ENCODE measurements at places on chromosomes 7 and 10.
A peak's percentile ranks its signal among the peaks of the same experiment; 100 is the strongest.

GRCh38 chr10:31197886-31198285 is 121.1 kb upstream of the ZEB1 start:
- DNase-seq: no peak

- DNase-seq: no peak
Measured at GRCh38 chr10:3226960-3227744, 54.6 kb upstream of the PITRM1 start.

GRCh38 chr7:69878015-69878414 is 279.7 kb downstream of the AUTS2 start:
- DNase-seq: no peak

- DNase-seq: no peak
Measured at GRCh38 chr10:133012573-133013359, 70.4 kb upstream of the CFAP46 start.

GRCh38 chr10:44864051-44864450 is 47.1 kb upstream of the TMEM72 start:
- peak; percentile 53 for DNase-seq

DNA sequence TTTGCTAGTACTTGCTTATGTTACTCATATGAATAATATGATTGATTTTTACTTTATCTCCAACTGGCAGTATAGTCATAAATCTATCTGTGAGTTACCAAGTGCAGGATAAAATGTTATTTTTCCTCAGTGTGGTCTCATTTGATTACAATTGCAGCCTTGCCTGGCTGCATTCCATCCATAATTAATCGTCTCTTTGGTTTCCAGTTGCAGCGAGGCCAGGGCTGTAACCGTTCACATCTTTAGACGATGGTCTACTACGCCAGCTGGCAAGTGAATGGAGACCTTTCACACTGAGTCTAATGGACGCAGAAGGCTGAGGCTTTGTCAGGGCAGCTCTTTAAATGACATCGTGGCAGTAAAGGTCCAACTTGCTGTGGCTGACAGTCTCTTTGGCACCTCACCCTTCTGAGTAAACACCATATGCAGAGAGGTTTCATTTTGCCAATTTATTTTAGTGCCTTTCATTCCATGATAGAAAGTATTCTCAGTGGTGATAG is 84.0 kb downstream of the ARL4A start:
- peak; percentile 1 for DNase-seq

DNA sequence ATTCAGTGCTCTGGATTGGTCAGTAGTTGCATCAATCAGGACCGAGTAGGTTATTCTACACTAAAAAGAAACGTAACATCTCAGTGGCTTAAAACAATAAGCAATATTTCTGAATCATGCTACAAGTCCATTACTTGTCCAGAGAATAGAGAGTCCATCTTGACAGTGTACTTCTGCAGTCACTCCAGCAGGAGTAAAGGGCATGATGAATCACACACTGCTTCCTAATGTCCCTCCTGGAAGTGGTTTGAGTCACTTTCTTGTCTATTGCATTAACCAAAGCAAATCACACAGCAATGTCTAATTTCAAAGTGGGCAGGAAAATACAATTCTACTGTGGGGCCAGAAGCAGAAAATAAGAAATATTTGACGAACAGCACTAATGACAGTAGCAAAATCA is 124.8 kb downstream of the TSPAN12 start:
- no peak for DNase-seq

DNA sequence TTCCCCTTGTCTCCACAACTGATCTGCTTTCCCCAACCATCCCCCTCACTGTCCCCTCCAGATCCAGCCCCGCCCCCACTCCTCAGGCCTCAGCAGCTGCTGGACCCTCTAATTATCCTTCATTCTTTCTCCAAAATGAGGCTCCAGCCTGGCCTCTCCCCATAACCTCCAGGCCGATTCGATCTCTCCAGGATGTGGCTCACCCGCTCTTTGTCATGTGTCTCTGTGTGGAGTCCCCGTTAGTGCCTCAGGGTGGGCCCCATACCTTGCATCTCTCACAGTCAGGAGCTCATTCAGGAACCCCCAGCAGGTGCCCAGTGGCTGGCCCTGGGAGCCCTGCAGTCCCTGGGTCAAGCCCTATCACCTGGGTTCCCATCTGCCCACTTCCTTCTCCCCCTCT is 1.3 kb downstream of the PILRA start:
- no peak for DNase-seq

- no peak for DNase-seq
Measured at GRCh38 chr10:75866731-75867130, 435.3 kb downstream of the LRMDA start.

DNA sequence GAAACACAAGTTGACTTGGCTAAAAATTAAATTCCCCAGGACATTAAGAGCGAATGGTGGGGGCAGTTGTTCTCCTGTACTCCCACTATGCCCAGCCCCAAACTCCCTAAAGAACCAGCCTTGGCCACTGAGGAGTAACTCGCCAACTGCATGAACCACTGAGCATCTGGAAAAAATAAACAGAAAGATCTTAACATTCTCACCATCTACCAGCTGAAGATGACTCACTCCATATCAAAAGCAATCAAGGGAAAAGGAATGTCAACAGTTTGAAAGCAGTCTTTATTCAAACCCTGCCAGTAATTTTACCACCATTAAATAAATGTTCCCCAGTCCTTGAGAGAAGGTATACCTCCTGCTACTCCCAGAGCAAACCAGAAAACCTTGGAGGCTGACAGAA is 45.4 kb downstream of the CTTNBP2 start:
- DNase-seq: no peak

DNA sequence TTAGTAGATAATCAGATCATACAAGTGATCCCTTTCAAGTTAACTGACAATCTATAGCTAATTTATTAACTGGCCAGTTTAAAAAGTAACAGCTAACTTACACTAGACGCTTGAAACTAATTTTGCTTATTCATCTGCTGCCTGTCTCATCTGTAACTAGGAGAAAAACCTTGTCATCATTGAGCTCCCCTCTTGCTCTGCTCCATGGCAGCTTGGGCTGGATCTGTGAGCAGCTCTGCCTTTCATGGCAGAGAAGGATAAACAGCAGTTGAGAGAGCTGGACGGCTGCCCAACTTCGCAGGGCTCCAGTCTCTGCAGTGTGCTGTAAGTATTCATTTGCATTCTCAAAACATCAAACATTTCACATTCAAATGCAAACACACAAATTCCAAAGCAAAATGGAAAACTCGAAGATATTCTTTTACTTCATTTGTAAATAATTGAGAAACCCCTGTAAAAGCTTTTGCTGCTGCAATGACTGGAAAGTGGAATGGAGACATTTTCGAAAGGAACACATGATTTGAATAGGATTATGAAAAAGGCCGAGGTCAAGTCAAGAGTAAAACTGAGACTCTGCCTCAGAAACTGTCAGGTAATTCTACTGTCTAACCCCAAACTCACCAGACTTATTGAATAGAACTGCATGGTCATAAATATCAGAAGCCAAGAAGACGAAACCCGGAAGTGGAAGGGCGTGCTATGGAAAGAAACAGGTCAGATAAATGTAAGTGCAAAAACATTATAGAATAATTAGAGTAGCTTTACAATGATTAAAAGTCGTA is 17.6 kb downstream of the SLC35B4 start:
- no peak for DNase-seq

- DNase-seq: no peak
Measured at GRCh38 chr7:50121286-50121685, 28.2 kb upstream of the ZPBP start.

DNA sequence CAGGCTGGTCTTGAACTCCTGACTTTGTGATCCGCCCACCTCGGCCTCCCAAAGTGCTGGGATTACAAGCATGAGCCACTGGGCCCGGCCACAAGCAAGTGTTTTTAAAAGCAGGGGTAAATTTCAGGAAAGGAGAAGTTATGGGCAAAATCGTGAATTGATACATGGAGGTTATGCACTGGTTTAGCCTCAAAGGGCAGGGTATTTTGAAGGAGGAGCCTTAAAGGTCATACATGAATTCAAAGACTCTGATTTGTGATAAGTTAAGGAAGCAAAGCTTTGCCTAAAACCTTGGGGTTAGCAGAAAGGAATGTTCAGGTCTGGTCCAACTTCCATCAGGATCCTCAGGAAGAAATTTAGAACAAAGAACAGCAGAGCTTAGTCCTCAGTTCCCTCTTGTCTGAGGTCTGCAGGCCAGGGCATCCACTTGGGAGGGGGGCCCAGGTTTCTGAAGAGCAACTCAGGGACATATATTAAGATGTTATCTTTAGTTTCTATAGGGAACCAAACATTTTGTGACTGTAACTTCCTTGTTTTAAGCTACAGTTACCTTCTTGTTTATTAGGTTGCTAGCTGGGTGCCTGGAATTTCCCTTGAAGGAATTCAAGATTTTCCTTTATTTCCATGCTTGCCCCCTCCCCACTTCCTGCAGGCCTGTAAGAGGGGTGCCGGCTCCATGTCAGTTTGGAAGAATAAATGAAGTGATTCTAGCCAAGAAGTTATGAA is 2.8 kb upstream of the REPIN1 start:
- DNase-seq: no peak

DNA sequence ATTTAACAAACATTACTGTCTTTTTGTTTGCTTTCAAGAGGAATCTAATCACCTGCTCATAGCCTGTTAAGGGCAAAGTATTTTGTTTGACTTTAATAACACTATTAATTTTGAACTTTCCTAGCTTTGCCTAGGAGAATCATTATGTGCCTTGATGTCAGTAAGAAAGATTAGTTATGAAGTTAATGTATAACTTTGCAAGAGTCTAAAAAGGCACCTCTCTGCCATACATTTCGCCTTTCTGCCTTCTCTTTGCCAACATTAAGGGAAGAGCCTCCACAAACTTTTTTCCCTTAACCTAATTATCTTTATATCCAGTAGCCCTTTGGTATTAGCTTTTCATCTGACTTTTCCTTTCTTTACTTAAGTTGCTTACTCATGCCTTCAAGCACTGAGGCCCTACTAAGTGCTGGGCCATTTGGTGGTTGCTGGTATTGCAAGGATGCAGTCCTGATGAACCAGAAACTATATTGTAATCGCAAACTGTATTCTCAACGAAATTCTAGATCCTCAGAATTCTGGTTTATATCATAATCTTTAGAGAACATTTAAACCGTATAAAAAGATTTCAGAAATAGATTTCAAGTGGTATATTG is 108.5 kb downstream of the SND1 start:
- DNase-seq: no peak

GRCh38 chr10:28906415-28906814 is 229.1 kb downstream of the BAMBI start:
- DNase-seq: no peak

- DNase-seq: no peak
Measured at GRCh38 chr7:39967406-39968161, 17.5 kb downstream of the CDK13 start.

- peak; percentile 20 for DNase-seq
Measured at GRCh38 chr10:110268971-110269370, 35.7 kb downstream of the SMNDC1 start.

GRCh38 chr7:27364344-27364758 is 121.7 kb downstream of the EVX1 start:
- DNase-seq: no peak

- DNase-seq: no peak
Measured at GRCh38 chr10:104613406-104613805, 27.7 kb upstream of the SORCS3 start.

GRCh38 chr7:14024406-14024805 is 34.9 kb upstream of the ETV1 start:
- no peak for DNase-seq

GRCh38 chr10:12843296-12843945 is 158.1 kb downstream of the CCDC3 start:
- no peak for DNase-seq

DNA sequence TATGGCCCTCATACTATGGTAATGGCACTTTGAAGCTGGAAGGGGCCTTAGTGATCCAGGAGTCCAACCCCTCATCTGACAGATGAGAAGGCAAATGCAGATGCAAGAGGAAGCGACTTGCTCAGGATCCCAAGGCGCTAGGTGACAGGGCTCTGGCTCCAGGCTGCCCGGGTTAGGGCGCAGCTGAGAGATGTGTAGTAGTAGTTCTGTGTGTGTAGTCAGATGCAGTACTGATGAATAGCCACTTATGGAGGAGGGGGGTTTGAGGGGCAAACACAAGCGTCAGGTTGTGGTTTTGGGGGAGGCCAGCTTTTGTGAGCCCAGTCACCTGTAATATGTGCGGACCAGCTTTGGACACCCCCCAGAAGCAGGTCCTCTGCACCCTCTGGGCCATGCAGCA is 4.8 kb downstream of the ADRA2A start:
- no peak for DNase-seq

DNA sequence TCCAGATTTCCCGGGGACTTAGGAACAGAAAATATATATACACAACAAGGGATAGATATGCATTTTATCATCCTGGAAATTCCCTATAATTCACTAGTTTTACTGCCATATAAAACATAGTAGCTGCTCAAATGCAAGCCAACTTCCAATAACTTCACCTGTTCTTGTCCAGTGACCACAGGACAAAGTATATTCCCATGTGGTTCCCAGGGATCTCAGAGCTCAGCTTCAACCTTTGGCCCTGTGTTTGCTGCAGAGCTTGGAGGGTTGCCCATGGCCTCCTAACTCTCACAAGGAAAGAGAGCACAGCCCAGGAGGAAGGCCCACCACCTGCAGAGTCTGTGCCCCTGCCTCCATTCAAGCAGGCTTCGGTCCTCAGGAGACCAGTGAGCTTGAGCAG is 4.5 kb upstream of the DRGX start:
- no peak for DNase-seq

DNA sequence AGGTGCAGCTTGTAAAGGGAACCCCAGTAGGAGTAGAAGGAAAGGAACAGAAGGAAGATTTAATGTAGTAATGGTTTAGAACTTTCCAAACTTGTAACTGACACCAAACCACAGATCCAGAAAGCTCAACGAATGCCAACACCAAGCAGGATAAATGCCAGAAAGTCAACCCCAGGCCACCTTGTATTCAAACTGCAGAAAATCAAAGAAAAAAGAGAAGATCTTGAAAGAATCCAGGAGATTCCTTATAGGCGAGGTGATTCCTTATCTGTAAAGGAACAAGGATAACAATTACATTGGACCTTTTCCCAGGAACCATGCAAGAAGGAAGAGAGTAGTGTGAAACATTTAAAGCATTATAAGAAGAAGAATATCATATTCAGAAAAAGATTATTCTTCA is 93.6 kb downstream of the NKX6-2 start:
- no peak for DNase-seq

GRCh38 chr10:73042130-73042529 is 54.5 kb downstream of the P4HA1 start:
- no peak for DNase-seq

DNA sequence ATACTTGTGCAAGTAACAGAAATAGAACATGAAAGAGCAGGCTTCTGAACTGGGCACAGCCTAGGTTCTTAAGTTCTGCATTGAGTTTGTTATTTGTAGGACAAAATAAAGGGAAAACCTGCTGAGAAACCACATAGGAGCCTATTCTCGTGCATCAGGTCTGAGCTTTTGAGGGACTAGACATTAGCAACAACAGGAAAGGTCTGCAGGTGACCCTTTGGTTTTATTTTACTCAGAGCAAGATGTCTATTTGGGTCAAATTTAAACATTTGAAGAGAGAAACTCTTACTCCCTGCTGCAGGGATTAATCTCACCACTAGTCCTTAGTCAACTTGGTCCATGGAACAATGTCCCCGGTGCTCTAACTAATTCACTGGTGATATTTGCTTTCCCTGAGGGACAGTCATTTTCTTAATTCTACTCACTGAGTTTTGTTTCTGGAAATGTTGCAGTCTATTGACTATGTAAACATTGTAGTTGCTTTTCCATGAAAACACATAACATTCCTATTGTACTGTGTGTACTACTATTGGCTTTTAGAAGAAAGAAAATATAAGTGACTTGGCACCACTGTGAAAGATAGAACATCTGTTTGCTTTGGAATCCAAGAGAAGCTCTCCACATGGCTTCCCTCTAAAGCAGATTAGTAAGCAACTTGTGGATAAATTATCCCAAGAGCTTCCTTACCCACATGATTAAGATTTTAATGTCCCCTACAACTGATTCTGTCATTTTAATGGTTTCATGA is 108.2 kb downstream of the CHRM2 start:
- peak; percentile 39 for DNase-seq

Measured in NCI-H524 (cell line).